NCI-H1417 treated with DMSO at 0.1 percent for 48 hours (cell line): ENCODE measurements at places on chromosomes 5 and 9.
A peak's percentile ranks its signal among the peaks of the same experiment; 100 is the strongest.

GRCh38 chr9:591292-591691 is 250.2 kb upstream of the DMRT1 start:
- DNase-seq: no peak

DNA sequence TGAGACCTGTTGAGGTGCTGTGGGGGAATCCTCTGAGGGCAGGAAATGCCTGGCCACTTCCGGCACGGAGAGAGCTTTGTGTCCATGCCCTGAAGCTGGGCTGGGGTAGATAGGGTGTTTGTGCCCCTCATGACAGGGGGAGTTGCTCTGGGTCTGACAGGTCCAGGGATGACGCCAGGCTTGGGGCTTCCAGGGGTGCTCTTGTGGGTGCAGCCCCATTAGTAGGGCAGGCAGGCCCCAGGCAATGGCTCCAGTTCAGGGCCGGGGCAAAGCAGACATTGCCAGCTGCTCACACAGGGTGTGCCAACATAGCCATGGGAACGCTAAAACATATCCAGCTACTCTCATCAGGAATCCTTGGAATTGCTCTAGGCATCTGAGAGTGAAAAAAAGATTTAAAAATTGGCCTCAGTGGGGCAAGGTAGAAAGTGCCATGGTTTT is 21.1 kb downstream of the PITX1 start:
- no peak for DNase-seq

- no peak for DNase-seq
Observed at GRCh38 chr5:72235725-72236124, 84.3 kb downstream of the MRPS27 start.

DNA sequence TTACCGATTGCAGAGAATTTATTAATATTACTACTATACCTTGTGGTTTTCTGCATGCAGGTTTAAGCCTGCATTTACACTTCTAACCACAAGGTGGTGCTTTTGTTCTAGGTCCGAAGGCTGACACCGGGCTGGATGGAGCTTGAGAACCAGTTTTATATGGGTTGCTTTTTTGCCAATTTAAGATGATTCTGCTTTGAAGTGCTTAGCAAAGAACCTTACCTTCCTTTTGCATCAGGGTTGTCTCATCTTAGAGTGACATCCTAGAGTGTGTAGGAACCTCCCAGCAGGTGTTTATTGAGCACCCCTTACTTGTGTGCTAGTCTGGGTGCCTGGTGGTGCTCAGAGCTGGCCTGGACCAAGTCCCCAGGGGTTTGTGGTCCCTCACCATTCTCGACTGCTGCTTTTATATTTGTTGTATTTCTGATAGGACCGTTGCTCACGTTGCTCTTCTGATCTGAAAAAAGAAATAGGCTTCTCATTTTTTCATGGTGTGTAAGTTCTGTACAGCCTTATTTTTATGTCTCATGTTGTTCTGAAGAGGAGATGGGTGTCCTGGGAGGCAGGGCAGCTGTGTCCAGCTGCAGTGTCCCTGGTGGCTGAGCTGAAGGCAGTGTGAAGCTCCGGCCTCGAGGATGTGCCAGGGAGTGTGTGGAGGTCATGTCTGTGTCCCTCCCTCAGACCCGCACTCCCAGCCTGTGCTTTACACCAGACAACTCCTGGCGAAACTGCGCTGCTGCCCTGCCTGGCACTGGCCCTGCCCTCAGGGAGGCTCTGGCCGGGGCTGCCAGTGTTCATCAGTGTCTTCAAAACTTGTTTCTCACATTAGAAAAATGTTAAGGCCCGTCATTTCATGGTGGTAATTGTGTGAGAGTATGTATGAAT is 54.3 kb downstream of the EHMT1 start:
- DNase-seq: no peak

DNA sequence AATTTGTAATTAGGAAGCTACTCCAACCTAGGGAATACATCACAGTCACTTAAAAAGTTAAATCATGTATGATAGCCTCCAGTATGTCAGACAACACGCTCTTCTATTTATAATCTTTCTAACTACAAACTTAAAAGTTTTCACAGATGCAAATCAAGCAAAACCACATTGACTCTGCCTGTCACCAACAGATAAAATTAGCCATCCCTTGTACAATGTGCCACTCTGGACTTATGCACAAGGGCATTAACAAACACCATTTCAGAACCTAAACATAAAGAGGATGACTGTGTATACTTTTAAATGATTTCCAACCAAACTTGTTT is 14.7 kb downstream of the ERP44 start:
- DNase-seq: no peak

DNA sequence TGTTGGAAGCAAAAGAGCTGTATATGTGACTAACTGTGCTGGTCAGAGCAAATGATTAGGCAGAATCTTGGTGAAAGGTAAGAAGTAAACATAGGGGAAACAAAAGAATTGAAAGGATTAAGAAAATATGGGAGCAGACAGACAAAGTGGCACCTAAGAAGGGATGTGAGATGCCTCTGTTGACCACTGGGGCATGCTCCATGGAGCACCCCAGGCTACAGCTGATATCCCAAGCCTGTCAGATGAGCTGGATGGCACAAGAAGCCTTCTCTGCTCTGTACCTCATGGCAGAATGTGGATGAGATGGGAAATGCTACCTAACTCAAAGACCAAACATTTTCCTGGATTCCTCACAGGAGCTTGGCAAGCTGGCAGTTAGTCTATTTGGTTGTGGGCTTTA is 89.3 kb upstream of the SLIT3 start:
- DNase-seq: no peak

DNA sequence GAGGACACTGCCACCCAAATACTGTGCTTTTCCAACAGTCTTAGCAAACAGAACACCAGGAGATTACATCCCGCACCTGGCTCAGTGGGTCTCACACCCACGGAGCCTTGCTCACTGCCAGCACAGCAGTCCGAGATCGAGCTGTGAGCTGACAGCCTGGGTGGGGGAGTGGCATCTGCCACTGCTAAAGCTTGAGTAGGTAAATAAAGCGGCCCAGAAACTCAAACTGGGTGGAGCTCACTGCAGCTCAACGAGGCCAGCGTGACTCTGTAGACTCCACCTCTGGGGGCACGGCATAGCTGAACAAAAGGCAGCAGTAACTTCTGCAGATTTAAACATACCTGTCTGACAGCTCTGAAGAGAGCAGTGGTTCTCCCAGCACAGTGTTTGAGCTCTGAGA is 28.8 kb downstream of the EPB41L4A start:
- DNase-seq: peak; percentile 8

GRCh38 chr5:94793816-94794198 is 175.3 kb downstream of the SLF1 start:
- no peak for DNase-seq

DNA sequence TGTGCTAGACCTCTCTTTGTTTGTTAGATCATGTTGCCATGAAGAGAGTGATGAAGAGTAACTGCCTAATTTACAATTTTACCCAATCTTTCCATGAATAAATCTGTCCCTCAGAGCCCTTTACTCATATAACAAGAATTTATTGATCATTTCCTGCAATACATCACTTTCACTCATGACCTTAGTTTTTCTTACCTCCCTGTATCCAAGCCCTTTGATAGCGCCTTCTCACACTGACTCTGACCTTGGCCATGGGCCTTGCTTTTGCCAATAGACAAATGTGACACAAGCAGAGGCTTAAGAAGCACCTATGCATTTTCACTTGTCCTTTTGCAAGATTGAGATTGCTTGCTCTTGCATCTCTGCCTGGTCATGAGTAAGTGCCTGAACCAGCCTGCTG is 288.1 kb downstream of the NNT start:
- no peak for DNase-seq

DNA sequence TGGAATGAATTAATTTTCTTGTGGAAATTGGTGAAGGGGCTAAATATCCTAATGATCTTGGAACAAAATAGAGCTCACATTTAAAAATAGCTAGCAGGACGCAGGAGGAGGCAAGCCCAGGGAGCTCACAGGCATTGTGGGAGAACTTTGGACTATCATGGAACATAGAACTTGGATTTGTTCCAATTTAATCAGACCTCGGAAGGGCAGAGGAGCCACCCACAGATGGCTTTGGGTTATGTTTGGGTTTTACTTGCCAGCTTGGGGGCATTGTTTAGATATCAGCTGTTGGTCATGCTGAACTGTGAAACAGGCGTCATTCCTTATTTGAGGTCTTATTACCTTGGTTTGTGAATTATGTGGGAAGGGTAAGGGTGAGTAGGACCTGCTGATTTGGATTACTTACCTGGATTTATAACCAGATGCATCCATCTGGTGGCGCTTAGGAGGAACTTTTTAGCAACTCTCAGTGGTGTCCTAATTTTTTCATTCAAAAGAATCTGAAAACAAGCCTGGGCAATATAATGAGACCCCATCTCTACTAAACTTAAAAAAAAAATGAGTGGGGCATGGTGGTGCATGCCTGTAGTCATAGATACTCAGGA is 14.1 kb upstream of the PTGR1 start:
- no peak for DNase-seq

- no peak for DNase-seq
Observed at GRCh38 chr5:160287378-160288051, 24.8 kb downstream of the CCNJL start.

DNA sequence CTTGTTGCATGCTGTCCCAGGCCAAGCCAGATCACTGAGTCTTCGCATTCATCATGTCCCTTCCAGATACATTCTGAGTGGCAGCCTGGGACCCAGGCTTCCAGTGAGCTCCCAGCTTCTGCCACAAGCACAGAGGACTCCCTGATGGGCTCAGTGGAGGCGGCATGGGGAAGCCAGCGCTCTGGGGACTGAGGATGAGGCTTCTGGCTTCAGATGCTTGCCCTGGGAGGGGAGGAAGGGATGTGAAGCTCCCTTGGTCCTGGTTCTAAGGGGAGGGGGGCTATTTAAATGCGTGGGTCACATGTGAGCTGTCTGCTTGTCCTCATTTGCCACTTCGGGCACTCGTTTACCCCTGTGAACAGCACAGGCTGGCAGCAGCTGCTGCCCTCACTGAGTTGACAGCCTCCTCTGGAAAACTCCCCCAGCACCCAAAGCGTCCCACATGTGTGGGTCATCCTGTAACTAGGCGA is 174.0 kb downstream of the NR3C1 start:
- DNase-seq: no peak

GRCh38 chr5:156154757-156155156 is 172.2 kb upstream of the SGCD start:
- DNase-seq: no peak

DNA sequence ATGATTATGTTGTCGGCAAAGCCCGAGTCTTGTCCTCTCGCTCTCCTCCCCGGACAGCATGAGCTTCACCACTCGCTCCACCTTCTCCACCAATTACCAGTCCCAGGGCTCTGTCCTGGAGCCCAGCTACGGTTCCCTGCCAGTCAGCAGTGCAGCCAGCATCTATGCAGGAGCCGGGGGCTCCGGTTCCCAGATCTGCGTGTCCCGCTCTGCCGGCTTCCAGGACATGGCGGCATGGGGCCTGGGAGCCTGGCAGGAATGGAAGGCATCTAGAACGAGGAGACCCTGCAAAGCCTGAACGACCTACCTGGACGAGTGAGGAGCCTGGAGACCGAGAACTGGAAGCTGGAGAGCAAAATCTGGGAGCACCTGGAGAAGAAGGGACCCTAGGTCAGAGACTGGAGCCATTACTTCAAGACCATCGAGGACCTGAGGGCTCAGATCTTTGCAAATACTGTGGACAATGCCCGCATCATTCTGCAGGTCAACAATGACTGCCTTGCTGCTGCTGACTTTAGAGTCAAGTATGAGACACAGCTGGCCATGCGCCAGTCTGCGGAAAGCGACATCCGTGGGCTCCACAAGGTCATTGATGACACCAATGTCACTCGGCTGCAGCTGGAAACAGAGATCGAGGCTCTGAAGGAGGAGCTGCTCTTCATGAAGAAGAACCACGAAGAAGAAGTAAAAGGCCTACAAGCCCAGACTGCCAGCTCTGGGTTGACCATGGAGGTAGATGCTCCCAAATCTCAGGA is 101.3 kb upstream of the MAN2A1 start:
- no peak for DNase-seq

DNA sequence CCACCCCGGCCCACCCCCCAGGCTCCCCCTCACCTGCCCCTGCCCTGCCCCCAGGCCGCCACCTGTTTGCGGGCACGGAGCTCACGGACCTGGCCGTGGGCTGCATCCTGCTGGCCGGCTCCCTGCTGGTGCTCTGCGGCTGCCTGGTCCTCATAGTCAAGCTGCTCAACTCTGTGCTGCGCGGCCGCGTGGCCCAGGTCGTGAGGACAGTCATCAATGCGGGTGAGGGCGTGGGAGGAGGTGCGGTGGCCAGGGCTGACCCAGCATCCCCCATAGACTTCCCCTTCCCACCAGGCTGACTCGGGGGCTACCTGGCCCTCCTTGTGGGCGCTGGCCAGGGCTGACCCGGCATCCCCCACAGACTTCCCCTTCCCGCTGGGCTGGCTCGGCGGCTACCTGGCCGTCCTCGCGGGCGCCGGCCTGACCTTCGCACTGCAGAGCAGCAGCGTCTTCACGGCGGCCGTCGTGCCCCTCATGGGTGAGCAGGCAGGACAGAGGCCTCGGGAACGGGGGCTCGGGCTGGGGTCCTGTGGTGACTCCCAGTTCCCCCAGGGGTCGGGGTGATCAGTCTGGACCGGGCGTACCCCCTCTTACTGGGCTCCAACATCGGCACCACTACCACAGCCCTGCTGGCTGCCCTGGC is 3.5 kb downstream of the SLC34A3 start:
- no peak for DNase-seq

DNA sequence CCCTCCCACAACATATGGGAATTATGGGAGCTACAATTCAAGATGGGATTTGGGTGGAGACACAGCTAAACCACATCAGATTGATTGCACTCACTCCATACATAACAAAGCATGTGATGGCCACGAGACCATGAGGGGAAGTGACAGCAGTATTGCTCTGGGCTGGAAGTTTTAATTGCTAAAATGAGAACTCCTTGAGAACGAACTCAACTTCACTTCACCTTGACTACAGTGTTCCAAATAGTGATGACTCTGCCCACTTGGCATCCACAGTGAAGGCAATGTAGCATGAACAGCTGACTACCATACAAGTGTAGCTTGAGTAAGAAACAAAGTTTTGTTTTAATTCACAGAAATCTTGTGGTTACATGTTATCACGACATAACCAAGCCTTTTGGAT is 739 bp upstream of the SPINK7 start:
- DNase-seq: no peak

DNA sequence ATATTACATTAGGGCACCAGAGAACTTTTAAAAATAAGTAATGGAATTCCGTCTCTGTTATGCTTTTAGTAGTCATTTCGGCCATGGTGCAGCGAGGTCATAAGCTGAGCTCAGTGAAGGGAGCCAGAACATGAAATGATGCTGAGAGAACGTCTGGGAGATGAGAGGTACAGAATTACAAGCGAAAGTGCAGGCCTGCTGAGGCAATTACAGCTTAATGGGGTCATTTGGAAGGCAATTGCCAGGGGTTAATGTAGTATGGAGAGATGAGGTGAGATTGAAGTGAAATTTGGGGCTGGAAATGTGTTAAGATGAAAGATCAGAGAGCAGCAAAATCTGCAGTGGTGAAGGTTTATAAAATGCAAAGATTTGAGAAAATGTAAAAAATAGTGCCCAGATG is 96.5 kb downstream of the PBX3 start:
- DNase-seq: peak; percentile 87
